ENCODE measurements at places on chromosomes 13 and 19.
A peak's percentile ranks its signal among the peaks of the same experiment; 100 is the strongest.

GRCh38 chr13:79373916-79374315 lies 32.1 kb downstream of the RBM26 start:
- DNase-seq = no peak

DNA sequence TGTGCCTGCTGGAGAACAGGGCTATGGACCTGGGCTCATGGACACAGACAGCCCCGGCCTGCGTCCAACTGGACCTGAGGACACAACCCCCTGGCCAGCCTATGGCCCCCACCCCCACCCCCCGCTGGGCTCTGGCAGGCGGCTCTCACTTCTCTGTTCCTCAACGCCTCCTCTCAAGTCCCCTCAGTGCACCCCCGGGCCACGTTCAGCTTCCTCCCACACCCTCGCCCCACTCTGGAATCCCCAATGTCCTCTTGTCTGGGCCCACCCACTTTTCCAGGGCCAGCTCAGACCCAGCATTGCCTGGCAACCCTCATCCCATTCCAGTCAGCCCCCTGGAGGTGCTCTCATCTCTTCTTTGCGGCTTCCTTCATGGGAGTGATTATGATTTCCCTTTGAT lies 130.2 kb upstream of the SPACA7 start:
- no peak for DNase-seq

DNA sequence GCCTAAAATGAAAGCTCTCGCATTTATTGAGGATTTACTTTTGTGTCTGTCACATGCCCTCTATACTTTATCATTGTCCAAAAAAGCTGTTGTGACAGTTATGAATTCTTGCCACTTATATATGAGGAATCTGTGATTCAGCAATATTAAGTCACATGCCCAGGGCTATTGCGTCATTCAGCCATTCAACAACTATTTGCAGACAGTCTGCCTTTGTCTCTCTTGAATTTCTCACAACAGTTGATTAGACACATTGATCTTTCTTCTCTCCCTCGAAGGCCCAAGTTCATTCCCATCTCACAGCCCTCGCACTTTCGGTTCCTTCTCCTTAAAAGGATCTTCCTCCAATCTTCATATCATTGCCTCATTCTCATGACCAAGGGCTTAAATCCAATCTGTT lies 342.6 kb downstream of the MZT1 start:
- DNase-seq = no peak

- DNase-seq = peak; percentile 30
Measured at GRCh38 chr13:80363890-80364503, 23.1 kb upstream of the SPRY2 start.

DNA sequence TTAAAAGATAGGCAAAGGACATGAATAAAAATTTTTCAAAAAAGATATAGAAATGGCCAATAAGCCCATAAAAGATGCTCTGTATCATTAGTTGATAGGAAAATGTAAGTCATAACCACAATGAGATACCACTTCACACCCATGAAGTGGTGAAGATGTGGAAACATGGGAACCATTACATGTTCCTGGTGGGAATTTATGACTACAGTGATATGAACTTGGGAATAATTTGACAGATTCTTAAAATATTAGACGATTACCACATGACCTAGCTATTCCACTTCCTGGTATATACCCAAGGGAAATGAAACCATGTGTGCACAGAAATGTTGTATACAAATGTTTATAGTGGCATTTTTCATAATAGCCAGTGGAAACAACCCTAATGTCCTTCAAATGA lies 232.2 kb downstream of the GGACT start:
- DNase-seq = no peak

DNA sequence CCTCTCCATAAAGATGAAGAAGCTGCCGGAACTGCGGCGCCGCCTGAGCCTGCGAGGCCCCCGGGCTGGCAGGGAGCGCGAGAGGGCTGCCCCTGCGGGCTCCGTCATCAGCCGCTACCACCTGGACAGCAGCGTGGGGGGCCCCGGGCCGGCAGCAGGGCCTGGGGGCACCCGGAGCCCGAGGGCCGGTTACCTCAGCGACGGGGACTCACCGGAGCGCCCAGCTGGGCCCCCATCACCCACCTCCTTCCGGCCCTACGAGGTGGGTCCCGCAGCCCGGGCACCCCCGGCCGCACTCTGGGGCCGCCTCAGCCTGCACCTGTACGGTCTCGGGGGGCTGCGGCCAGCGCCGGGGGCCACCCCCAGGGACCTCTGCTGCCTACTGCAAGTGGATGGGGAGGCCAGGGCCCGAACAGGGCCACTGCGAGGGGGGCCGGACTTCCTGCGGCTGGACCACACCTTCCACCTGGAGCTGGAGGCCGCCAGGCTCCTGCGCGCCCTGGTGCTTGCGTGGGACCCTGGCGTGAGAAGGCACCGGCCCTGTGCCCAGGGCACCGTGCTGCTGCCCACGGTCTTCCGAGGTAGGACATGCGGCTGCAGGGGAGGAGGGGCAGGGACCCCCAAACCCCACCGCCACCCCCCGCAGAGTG lies 2.7 kb downstream of the SYDE1 start:
- DNase-seq = no peak

- DNase-seq = no peak
Measured at GRCh38 chr19:54073829-54074228, 7.3 kb downstream of the TARM1 start.
